Right lobe of liver (tissue), 6 donors: ENCODE measurements at places on chromosomes 11 and 22. TPM values are rescaled to one million over a fixed set of nuclear protein-coding genes. Genes with fewer than 3 reads are reported as not detected.

Gene OR5P2
- total RNA-seq, result not detected

Gene DMC1
- total RNA-seq, result not detected

Gene RIMBP3B
- total RNA-seq, result not detected

Gene OR52K2
- not detected for total RNA-seq

Gene CYB5R2
- 1.5 TPM for total RNA-seq

Gene PTPN5
- total RNA-seq, result not detected
